ENCODE measurements at places on chromosomes 2 and 18.

- no peak for DNase-seq
Measured at GRCh38 chr2:8677646-8678592, 3.9 kb upstream of the ID2 start.

GRCh38 chr2:178246696-178247095 lies 52.4 kb downstream of the OSBPL6 start:
- DNase-seq, result no peak

GRCh38 chr2:142131010-142131669 lies at the start of gene LRP1B:
LRP1B (minus strand) TSS chr2:142131016; CDS start chr2:142130729, 287 bp downstream.
- no peak for DNase-seq

DNA sequence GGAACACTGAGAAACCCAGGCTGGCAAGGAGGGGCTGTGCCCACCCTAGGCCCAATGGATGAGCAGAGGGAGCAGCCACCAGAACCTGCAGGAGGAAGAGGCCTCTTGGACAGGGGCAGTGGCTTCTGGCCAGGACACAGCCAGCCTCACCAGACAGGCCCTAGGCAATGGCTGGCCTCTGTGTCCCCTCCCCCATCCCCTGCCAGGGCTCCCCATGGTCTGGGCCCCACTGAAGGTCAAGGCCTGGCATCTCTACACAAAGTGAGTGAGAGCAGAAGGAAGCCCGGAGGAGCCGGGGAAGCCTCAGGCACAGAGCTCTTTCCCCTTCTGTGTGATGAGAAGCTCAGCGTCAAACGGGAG lies 6.3 kb downstream of the PRLH start:
- DNase-seq, result no peak

- DNase-seq, result no peak
Measured at GRCh38 chr18:48460929-48461583, 51.9 kb upstream of the ZBTB7C start.

All from T-helper 2 cell (primary cell).